ENCODE measurements at places on chromosomes 11 and 22.

- DNase-seq: peak; percentile 24
- no peak overlapping the region for H3K4me3 ChIP-seq
- H3K27ac ChIP-seq: no peak overlapping the region
- H3K4me1 ChIP-seq: peaks cover 9% of the 10 kb centered on the region
- no peaks in the 10 kb centered on the region for H3K27me3 ChIP-seq
- peaks cover 34% of the 10 kb centered on the region for H3K36me3 ChIP-seq
These were observed 54.6 kb downstream of the SPECC1L start for GRCh38 chr22:24325105-24325757.

GRCh38 chr11:27255447-27255828 lies 107.6 kb downstream of the CCDC34 start:
- no peak overlapping the region for H3K27ac ChIP-seq
- DNase-seq: no peak
- no peak overlapping the region for H3K4me3 ChIP-seq
- H3K4me1 ChIP-seq: no peaks in the 10 kb centered on the region

DNA sequence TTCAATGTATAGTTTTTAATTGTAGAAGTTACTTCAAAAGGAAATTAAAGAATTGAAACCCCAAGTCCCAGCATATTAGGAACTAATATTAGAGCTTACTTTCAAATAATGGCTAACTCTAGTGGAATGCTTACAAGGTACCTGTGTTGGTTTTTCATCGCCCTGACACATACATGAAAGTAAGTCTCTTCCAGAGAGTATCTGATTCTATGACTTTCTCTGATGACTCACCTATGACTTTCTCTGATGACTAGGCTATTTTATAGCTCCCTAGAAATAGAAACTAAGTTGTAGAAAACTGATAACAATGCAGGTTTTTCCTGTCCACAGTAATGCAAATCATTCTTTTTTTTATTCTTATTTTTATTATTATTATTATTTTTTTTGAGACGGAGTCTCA lies 33.6 kb upstream of the MMP7 start:
- H3K4me1 ChIP-seq: peaks cover 39% of the 10 kb centered on the region
- no peaks in the 10 kb centered on the region for H3K27me3 ChIP-seq
- H3K4me3 ChIP-seq: no peak overlapping the region
- no peak for DNase-seq
- peak overlapping the region; percentile 42 for H3K27ac ChIP-seq

DNA sequence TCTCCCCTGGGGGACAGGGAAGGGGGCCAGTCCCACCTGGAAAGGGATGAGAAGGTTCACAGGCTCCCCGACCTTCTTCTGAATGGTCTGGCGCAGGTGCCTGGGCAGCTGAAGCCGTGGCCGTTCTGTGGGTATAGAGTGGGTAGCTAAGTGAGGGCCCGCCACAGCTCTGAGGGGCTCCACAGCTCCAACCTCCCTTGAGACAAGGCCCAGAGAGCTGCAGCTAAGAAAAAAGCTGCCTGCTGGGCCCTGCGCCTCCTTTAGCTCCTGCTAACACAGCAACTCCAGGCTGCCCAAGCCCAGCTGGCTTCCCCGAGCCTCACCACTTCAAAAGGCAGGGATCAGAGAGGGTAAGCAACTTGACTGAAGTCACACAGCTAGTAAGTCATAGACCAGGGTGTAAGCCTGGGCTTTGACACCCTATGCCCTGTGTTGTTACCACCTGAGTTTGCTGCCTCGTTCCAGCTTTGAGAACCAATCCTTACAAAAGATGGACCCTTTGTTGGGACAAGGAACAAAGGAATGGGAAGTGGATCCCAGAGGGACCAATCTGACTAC lies 18.5 kb downstream of the MYBPC3 start:
- no peak for DNase-seq
- H3K36me3 ChIP-seq: peaks cover 11% of the 10 kb centered on the region
- no peak overlapping the region for H3K27ac ChIP-seq
- no peaks in the 10 kb centered on the region for H3K4me1 ChIP-seq

GRCh38 chr11:104873252-104873651 lies 25.0 kb downstream of the CASP12 start:
- no peaks in the 10 kb centered on the region for H3K27me3 ChIP-seq
- peak; percentile 0 for DNase-seq
- no peak overlapping the region for H3K27ac ChIP-seq
- H3K4me3 ChIP-seq: no peak overlapping the region
- H3K36me3 ChIP-seq: no peaks in the 10 kb centered on the region
- no peaks in the 10 kb centered on the region for H3K4me1 ChIP-seq
